ENCODE measurements at places on chromosomes 11 and 22. TPM values are rescaled to one million over a fixed set of nuclear protein-coding genes. Genes with fewer than 3 reads are reported as not detected.

The MYOD1 gene
- not detected for total RNA-seq

The NXPE4 gene
- not detected for total RNA-seq

DNA sequence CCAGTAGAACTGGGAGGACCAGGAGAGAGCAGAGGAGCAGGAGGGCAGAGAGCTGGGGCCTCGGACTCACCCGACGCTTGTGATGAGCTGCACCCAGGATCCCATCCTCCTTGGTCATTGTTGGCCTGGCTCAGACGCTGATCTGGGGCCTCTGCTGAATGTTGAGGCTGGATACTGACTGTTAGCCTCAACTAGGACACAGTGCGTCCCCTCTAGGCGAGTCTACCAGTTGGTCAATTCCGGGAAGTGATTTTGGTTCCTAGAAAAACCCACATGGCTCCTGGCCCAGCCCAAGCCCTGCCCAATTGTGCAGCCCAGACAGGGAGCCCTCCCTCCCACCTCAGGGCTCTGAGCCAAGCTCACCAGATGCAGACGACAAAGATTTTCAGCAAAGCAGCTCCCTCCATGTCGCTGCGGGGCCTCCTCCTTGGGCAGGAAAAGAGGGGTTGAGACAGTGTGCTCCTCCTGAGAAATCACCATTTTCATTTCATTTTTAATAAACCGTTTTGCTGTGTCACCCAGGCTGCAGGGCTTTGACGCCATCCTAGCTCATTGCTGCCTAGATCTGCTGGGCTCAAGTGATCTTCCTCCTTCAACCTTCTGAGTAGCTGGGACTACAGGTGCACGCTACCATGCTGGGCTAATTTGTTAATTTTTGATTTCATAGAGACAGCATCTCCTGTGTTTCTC is at the start of gene APOL4:
TSS of gene APOL4 (minus strand) at position 180 of the 690 bp plus-strand sequence. CDS start at position 105, 75 bp downstream.
- no peak for DNase-seq

The TCN1 gene
- total RNA-seq: not detected

The ATM gene
- 39.7 TPM for total RNA-seq

DNA sequence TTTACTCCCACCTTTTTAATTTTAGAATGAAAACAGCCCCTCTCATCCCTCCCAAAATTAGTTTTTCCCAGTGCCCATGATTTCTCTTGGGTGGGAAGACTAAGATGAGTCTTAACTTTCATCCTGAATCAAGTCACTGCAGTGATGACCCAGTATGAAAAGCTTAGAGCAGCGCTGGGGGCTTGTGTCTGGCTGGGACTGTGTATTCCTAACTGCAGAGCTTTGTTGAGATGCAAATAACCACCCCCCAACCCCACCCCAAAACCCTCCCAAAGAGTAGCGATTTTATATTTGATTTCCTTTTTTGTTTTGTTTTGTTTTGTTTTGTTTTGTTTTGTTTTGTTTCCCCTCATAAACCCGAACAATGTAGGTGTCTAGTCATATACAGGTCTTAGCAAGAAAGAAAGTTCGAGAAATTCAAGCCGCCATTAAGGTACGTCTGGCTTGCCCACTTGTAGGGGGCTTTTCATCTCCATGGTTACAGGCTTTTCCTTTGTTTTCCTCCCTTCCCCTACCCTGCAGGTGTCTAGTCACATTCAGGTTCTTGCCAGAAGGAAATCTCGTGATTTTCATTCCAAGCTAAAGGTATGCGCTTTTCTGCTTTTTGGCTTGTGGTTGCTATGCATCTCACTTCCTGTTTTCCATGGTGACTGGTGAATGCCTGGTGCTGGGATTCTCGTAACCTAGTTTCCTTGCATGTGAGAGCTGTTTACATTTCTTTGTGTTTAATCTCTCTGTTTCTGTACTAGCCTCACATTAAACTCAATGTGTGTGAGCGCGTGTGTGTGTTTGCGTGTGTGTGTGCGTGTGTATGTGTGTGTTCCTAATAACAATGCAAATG is 144.6 kb upstream of the RASSF10 start:
- DNase-seq: no peak

DNA sequence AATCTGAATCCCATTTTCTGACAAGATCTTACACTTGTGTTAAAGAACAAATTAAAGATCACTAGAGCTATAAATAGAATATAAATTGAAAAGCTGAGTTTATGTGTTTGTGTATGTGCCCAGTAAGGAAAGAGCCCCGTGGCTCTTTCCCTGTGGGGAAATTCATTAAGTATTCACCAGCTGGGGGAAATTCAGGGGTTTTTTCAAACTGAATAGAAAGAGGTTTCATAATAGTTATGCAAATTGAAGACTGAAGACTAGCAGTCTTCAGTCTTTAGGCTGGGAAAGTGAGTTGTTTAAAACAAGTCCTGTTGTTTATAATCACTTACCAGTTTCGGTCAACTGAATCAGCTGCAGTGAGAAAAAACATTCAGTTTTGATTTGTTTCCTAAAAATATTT is 11.3 kb upstream of the MS4A7 start:
- no peak for DNase-seq

GRCh38 chr11:124640666-124641065 is 18.0 kb downstream of the TBRG1 start:
- no peak for DNase-seq

GRCh38 chr11:107043242-107044006 is 25.1 kb upstream of the GUCY1A2 start:
- DNase-seq: no peak

DNA sequence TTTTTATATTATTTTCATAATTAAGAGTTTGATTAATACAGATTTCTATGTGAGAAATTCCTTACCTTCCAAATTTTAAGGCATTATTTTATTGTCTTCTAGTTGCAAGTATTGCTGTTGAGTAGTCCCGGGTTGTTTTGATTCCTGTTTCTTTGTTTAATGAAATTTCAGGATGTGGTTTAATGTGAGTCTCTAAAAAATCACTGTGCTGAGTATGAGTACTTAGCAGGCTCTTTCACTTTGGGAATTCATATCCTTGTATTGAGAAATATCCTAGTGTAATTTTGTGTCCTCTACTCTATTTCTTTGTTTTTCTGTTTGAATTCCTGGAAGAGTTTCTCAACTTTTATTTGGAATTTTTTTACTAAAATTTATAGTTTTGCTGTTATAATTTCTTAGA is 113.2 kb downstream of the TMEM135 start:
- no peak for DNase-seq

GRCh38 chr11:133524488-133524887 is 7.8 kb downstream of the OPCML start:
- no peak for DNase-seq

The CHRDL2 gene
- not detected for total RNA-seq

GRCh38 chr11:1645357-1645821 is 15.8 kb downstream of the KRTAP5-5 start:
- DNase-seq: no peak

- no peak for DNase-seq
These were observed 14.8 kb downstream of the PIWIL4 start for GRCh38 chr11:94581926-94582325.

GRCh38 chr11:64056213-64056785 is 20.6 kb downstream of the FLRT1 start:
- DNase-seq: no peak

The SLC5A1 gene
- not detected for total RNA-seq

DNA sequence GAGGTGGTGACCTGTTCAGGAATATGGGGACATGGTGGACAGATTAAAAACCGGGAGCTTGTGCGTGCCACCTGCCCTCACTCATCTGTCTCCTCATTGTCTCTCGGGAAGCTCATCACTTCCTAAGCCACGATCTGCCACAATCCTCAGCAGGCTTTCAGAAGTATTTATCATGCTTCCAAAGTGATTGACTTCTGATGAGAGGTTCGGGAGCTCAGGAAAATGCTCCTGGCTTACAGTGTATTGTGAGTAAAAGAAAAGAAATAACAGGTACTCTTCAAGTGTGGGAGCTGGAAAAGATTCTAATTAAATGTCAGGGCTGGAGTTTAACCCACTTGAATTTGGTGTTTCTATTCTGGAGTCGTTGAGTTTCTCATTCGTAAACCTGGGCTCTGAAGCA is 91.9 kb upstream of the DRD2 start:
- no peak for DNase-seq

- no peak for DNase-seq
These were observed 8.4 kb downstream of the SELENOO start for GRCh38 chr22:50208939-50209892.

- DNase-seq: peak; percentile 9
These were observed 94.2 kb upstream of the TBCEL start for GRCh38 chr11:120929664-120930154.

The OR10A2 gene
- total RNA-seq: not detected

GRCh38 chr11:29518389-29519174 is 498.2 kb downstream of the KCNA4 start:
- DNase-seq: no peak

DNA sequence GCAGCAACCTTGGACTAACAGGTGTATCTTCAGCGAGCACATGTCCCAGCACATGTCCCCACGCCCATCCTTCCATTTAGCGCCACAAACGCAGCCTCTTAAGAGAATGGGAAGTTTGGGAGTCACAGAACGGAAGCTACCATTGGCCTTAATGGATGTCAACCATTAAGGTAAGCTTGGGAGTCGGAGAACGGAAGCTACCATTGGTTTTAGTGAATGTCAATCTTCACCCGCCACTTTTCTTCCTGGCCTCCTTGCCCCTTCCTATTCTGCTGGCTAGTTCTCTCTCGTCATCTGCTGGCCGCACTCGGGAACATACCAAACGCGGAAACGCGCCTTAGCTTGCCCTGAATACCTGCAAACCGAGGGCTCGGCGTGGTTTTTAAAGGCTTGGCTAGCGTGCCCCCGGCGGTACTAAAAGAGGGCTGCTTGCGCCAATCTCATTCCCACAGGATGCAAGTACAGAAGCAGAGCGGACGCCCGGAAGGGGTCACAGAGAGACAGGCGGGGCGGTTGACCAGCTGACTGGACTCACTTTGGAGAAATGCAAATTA is 24.3 kb downstream of the GLYATL1 start:
- DNase-seq: no peak

The OR8D4 gene
- total RNA-seq: not detected

DNA sequence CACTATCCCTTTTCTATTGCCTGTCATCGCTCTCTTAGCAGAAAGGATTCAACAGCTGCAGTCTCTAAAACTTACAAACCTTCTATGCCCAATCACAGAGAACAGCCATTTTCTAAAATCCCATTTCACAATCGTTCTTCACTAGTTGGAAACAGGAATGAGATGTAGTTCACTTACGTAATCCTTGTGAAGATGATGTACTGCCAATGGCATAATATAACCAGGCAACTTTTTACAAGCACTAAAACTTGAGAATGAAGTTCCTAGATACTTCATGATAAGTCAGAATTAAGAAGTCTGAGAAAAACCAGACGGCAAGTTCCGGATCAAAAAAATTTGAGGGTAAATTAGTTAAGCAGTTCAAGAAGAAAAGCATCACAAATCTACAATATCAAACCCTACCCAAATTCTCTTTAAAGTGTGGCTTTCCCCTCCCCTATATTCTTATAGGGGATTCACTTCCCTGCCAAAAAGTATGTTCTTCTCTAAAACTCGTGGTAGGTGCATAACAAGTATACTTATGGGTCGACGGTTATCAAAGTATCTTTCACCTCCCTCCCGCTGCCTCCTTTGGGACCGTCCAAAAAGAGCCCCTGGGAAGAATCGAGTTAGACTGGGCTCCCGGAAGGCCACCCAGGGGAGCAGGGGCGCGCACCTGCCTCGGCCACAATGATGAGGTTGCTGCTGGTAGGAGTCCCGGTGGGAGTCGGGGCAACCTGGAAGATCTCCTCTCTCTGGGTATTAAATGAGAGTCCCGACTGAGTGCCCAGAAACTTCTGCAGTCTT is 666 bp downstream of the MSANTD4 start:
- no peak for DNase-seq

- DNase-seq: no peak
These were observed 67.9 kb downstream of the ENTHD1 start for GRCh38 chr22:39825661-39826102.

The TRIM68 gene
- total RNA-seq: 9.4 TPM

GRCh38 chr11:13166036-13166435 is 111.6 kb upstream of the BMAL1 start:
- DNase-seq: no peak

- DNase-seq: peak; percentile 89
These were observed at the start of gene CHID1 for GRCh38 chr11:910589-911030. Gene CHID1, minus strand, starts transcription at chr11:910810. Its CDS starts 5,994 bp downstream, at chr11:904816.

GRCh38 chr11:10601837-10602236 is 33.4 kb upstream of the LYVE1 start:
- no peak for DNase-seq
